ENCODE measurements at places on chromosomes 12 and 14.

- no peak for DNase-seq
These were observed 359.3 kb downstream of the ADGRD1 start for GRCh38 chr12:131312793-131313545.

DNA sequence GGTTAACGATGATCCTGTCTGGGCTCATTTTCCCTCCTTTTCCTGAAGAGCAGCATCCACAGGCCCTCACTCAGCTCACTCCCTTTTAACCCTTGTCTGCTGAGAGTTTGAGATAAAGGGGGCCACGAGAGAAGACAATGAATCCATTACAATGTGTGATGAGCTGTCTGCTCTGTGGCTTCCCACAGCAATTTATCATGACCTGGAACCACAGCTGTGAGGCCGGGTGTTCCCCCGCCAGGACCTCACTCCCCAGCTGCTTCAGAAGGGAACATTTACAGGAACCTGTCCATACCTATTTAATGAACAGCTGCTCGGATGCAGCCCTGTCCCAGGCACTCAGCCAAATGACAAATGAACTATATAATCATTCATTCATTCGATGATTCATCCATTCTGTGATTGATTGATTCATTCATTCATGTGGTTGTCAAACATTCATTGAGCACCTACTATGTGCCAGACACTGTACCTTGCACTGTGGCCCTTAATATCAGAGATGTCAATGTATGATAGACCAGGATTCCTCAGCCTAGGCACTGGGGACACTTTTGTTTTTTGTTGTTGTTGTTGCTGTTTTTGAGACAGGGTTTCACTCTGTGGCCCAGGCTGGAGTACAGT lies 18.5 kb upstream of the P2RX7 start:
- DNase-seq = no peak

DNA sequence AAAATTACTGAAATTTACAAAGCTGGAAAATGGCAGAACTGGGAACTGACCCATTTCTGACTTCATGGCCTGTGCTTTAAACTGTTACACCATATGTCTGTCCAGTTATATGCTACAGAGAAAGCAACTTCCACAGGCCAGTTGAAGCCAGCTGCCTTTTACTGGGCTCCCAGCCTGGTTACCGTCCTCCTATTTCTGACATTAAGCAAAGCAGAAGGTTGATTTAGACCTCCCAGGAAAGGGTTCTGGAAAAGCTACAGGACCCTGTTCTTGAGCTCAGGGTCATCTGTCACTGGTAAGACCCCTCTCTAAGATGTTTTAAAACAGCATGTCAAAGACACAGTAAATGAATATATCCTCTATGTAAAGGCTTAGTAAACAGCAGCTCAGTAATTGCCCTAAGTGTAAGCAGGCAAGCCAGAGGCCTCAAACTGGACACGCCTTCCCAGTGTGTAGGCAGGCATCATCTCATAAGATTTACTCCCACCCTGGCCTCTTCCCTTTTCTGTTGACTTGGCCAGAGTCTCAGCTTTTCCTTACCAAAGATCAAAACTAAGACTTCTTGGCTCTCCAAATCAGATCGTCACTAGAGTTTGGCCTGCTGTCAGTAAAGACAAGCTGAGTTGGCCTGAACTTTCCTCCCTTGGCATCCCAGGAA lies 55.4 kb upstream of the RNU6-8 start:
- no peak for DNase-seq

DNA sequence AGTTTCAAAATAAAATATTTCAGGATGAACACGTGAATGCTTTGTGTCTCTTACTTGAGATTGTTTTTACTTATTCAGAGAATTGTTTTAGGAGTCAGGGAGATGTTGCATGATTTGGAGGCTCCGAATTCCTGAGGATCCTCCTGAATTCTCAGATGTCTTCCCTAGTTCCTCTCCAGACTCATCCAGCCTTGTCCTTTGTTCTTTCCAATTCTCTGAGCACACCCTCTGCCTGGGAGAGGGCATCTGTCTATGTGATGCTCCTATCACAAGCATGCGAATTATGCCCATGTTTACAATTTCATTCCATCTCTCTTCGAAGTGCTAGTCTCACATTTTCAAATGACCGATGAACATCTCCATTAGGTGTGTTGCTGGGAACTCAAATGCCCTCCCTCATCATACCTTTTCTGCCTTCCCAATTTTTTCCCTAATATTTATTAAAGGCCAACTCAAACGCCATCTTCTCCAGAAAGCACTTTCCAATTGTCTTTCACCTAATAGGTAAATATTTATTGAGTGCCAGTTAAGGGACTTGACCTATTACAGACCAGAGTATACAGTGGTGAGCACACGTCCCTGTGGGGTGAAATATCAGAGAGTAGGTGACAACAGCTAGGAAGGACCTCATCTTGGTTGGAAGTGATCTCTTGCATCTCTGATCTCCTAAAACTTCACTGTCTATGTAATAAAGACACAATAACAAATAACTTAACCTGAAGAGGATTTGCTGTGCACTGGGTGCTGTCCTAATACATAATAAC lies 64.4 kb downstream of the ARF6 start:
- DNase-seq = no peak

- DNase-seq = no peak
These were observed 24.6 kb upstream of the KIF26A start for GRCh38 chr14:104113631-104114420.

- no peak for DNase-seq
These were observed 205.3 kb upstream of the NAV3 start for GRCh38 chr12:77625441-77625840.

GRCh38 chr12:58673021-58673420 lies 247.3 kb downstream of the LRIG3 start:
- no peak for DNase-seq

DNA sequence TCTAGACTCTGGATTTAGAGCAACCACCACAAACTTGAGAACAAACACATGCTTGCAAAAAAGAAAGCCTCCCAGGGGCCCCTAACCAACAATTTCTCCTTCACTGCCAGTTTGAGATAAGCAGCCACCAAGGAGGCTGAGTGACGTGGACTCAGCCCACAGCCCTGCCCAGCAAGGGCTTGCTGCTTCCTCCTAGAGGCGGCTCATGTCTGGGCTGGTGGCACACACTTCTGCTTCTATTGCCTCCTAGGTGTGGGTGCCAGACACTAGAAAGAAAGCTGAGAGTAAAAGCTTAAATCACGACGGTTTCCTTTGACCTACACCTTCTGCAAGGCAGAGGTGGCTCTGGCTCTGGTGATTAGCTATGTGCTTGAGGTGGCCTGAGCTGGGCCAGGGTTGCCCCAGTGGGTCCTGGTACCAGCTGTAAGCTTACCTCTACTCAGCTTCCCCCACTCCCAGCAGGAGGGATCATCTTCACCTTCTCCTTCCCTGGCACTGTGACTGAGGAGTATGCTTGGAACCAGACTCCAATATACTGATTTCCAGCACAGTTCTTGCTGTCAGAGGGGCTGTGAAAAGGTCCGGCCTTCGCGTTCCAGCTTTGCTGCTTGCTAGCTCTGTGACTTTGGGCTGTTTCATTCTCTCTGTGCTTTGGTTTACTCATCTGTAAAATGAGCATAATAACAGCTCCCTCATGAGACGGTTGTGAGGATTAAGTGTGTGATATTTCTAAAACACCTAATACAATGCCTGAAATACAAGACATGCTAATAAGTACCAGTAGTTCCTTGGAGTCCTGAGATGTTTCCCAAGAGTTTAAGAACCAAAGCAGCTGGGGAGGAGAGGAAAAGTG lies 89.7 kb upstream of the PARP11 start:
- DNase-seq = no peak

- peak; percentile 43 for DNase-seq
These were observed 601 bp downstream of the KLC1 start for GRCh38 chr14:103629503-103630121.

GRCh38 chr12:16030744-16031143 lies 119.6 kb downstream of the DERA start:
- no peak for DNase-seq

DNA sequence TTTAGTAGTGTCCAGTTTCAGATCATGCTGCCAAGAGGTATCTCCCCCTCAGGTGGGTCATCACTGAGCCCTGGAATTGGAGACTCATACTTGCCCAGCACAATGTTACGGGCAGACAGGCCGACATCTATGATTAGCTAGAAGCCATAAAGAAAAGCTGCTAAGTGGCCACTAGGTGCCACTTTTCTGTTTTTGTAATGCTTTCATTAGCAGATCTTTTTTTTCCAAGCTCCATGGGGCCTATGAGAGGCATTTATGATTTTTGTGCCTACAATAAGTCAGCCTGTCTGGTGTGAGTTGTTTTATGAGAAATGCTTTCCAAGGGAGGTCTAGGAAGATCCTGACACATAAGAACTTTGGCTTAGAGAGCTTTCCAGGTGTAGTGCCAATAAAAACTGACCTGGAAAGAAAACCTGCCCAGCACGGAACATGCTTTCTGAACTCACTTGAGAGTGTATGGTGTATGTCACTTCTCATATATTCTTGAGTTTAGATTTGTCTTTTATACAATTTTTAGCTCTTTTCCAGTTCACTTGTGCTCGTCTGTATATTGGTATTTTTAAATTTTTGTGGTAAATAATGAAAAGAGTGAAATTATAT lies 21.8 kb upstream of the SMCO2 start:
- no peak for DNase-seq

DNA sequence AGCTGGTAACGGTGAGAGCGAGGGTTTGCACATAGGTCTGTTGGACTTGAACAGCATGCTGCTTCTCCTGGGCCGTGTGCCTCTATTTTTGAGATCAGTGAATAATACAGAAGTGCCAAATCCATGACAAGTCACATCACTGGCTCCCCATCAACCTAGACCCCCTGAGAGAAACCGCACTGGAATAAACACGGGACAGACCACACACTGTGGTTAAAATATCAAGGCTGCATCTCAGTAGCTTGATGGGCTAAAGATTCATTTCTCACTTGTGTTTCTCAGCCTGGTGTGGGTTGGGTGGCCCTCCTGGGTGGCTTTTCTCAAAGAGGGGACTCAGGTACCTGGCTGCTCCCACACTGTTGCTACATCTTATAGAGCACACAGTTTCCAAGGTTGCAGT lies 191.0 kb downstream of the DICER1 start:
- no peak for DNase-seq

GRCh38 chr12:114093520-114093919 lies 127.4 kb upstream of the RBM19 start:
- no peak for DNase-seq

GRCh38 chr14:23654231-23654630 lies 18.1 kb downstream of the DHRS2 start:
- DNase-seq = no peak

GRCh38 chr12:28015165-28015564 lies 42.6 kb upstream of the PTHLH start:
- DNase-seq = no peak

GRCh38 chr14:42911642-42912041 lies 1305.0 kb downstream of the LRFN5 start:
- DNase-seq = no peak

GRCh38 chr12:52311285-52311648 lies 9.9 kb downstream of the KRT83 start:
- DNase-seq = no peak

DNA sequence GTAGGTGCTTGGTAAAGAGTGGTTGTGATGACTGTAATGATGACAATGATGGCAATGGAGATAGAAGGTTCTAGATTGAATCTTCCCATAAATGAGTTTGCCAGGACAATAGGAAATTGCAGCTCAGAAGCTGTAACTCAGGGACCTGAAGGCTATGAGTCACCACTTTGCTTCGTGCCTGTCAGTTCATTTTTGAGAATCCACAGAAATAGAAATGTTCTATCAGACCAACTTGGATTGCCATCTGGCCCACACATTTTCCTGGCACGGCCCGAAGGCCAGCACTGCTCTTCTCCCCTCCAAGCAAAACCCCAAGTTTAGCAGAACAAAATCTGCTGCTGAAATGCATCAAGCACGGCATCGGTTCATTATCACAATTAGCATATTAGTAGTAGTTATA lies 1127.0 kb downstream of the BCL11B start:
- no peak for DNase-seq

- DNase-seq = no peak
These were observed 416.3 kb upstream of the OR4E1 start for GRCh38 chr14:22089940-22090339.

DNA sequence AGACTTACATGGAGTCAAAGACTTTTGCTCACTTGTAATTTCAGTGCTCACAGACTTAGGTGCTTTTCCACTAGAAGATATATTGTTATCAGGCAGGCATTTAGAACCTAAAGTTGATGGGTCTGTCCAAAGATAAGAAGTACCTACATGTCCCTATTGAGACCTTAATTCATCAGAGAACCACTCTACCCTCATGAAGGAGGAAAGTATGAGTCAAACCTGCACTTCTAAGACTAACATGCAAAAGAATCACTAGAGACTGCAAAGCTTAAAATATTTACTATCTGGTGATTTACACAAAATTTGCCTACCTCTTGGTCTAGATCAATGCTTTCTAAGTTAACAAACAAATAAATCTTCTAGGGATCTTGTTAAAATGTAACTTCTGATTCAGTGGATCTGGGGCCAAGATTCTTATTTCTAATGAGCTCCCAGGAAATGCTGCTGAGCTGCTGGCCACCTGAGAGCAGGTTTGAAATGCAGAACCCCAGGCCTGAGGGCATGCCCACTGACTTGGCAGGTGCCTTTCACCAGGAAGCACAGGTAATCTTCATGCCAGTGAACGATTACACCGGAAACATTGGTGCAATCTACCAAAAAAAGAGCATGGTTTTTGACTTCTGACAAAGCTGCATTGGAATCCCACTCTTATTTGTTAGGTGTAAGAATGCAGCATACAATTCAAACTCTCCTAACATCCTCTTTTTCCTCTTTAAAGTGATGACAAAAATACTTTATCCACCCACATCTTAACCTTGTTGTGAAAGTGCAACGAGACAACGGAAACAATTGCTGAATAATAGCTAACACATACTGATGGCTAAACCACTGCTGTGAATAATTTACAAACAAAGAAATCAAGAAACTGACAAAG lies 214.2 kb downstream of the ADAMTS20 start:
- DNase-seq = no peak

- DNase-seq = peak; percentile 31
These were observed 1.6 kb upstream of the ASB2 start for GRCh38 chr14:93977790-93978581.

DNA sequence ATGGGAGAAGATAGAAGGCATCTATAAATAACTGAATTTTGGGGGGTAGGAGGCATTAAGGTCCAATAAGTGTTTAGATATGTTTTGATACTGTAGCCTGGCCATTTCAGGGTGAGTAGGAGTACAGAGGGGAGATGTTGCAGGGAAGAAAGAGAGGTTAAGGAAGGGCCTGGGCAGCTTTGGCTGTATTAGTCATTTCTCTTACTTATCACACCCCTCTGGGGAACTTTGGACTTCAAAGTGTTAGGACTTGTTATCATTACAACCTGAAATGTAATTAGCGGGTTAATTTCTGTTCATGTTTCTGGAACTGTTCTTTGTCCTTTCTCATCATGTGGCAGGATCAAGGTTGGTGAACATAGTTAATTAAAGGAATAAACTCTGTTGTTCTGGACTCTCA lies 40.3 kb downstream of the SUSD6 start:
- DNase-seq = no peak

GRCh38 chr14:92009604-92010003 lies 30.3 kb downstream of the TRIP11 start:
- no peak for DNase-seq

- DNase-seq = no peak
These were observed 541.9 kb upstream of the SEL1L start for GRCh38 chr14:82075566-82075965.

Measured in activated naive CD4-positive, alpha-beta T cell (primary cell).